Fibroblast of pulmonary artery (primary cell): ENCODE measurements at places on chromosomes 3 and 15.

- DNase-seq: no peak
Observed at GRCh38 chr3:98243843-98244242, 20.2 kb upstream of the OR5H6 start.

- DNase-seq: no peak
Observed at GRCh38 chr15:33754242-33754641, 214.1 kb upstream of the CHRM5 start.

DNA sequence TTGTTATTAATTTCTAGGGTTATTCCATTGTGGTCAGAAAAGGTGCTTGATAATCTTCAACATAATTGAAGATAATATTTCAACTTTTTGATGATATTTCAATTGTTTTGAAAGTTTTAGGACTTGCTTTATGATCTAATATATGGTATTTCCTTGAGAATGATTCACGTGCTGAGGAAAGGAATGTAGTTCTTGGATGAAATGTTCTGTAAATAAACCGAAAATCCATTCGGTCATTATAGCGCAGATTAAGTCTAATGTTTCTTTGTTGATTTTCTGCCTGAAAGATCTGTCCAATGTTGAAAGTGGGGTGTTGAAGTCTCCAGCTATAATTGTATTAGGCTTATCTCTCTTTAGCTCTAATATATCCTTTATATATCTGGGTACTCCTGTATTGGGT, 617.5 kb upstream of the NECTIN3 start:
- no peak for DNase-seq

- DNase-seq: no peak
Observed at GRCh38 chr15:96444865-96445264, 114.4 kb downstream of the NR2F2 start.

DNA sequence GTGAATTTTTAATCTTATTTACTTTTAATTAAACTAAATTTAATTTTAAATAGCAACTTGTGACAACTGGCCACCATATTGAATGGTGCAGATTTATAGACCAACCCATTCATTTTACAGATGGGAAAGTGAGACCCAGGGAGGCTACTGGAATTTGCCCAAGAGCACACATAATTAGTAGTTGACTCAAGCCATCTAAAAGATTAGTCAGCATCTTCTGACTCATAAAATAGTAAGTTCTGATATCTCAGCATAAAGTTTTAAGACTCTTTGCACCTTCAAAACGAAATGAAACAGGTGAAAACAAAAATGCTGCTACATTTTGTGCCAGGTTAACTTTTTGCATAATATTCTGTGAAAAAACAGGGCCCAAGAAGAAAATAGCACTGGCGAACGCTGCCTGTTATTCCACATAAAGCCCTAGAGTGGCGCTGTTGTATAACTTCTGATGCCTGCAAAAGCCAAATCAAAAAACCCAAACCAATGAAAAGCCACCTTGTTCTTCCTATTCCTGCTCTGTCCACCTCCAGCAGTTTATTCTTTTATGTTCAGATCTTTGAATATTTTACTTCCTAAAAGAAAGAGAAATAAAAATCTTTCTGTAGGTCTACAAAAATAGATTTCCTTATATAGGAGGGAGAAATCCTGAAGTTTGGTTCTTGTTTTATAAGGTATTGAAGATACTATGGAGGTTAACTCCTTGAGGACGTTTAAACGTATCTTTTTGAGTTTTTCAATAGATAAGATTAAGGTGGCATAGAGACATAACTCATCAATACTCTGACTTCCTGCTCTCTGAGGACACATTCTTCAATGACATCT, 62.8 kb downstream of the OTOL1 start:
- peak; percentile 59 for DNase-seq
